Stimulated activated CD8-positive, alpha-beta memory T cell treated with anti-CD3 and anti-CD28 coated beads, Interleukin-4, amount 100 ng/mL, for 1 hour (primary cell): ENCODE measurements at places on chromosomes 16 and 17.

- DNase-seq: no peak
Observed at GRCh38 chr16:1851793-1852192, 20.2 kb downstream of the MEIOB start.

DNA sequence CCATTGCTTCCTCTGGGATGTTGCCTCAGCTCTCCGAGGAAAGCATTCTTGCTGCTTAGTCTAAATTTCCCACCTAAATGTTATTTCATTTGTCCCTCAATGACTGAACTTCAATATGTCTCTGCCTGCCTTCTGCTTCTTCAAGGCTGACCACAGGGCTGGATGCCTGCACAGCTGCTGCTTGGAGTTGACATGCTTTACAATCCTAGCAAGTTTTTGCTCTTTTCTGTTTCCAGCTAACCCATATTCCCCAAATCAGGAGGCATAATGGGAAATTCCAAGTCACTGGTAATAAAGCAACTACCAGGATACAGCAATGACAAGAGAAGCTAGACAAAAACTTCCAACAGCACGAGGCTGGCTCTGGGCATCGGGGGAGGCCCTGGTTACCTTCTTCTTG is 48.9 kb downstream of the GTF3C1 start:
- DNase-seq: no peak

DNA sequence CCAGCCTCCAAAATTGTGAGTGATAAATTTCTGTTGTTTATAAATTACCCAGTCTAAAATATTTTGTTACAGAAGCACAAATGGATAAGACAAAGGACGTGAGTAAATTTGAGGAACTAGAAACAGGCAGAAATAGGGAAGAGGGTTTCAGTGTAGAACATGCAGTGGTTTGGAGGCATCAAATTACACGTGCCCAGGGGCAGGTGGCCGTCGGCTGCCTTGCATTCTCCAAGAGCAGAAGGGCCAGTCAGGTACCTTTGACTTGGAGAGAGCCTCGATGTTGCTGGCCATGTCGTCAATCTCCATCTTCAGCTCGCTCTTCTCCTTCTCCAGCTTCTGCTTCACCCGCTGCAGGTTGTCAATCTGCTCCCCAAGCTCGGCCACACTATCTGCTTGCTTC is 54.3 kb downstream of the MYH13 start:
- DNase-seq: no peak

- no peak for DNase-seq
Observed at GRCh38 chr16:51312363-51313150, 161.5 kb upstream of the SALL1 start.

- DNase-seq: no peak
Observed at GRCh38 chr17:78783711-78784324, 1.7 kb upstream of the CYTH1 start.

GRCh38 chr17:2549392-2550211 is 37.9 kb upstream of the METTL16 start:
- DNase-seq: no peak

DNA sequence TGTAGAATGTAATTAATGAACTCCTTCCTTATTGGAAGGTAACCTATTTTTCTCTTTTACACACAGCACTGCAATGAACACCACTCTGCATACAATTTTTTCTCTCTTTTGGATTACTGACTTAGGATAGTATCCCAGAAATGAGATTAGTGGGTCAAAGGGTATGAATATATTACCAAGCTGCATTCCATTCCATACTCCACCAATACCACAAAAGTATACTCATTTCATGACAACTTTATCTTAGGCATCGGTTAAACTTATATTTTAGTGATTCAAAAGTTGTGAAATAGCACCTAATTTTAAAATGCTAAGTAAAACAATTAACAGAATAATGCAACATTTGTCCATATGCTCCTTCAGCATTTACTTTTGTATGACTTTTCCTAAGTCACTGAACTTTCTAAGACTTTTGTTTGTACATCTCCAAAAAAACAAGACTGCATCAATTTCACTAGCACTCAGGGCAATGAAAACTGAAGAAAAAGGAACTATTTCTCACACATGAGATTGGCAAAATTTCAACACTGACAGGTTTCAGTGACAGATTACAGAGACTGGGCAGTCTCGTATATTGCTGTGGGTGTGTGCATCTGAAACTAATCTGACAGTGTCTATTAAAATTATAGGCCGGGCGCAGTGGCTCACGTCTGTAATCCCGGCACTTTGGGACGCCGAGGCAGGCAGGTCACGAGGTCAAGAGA is 32.1 kb downstream of the HELZ start:
- DNase-seq: no peak

DNA sequence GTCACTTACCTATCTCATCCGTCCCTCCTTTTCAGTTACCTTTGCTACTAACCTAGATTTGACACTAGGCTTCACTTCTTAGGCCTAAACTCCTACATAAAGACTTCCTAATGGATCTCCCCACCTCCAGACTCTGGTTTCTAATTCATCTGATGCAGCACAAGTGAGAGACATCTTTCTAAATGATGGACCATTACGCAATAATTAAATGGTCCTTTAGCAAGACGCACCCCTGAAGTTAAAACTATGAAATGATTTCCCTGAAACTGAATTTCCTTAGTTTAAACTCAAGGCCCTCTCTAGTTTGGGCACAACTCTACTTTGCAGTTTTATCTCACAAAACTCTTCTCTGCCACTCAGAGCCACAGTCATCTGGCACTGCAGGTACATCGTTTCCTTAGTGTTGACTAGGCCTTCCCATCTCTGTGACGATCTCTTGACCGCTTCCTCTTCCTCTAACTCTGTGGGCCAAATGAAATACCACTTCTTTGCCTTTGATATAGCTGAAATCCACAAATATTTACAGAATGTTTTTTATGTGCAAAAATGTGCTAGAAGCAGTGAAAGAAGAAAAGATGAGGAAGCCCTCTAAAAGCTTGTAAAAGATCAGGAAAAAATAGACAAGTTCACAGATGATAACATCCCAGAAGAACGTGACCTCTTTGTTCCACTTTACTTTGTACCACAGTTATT is 3.3 kb downstream of the SYNRG start:
- DNase-seq: no peak

GRCh38 chr17:81635973-81636504 is 873 bp downstream of the NPLOC4 start:
- no peak for DNase-seq

DNA sequence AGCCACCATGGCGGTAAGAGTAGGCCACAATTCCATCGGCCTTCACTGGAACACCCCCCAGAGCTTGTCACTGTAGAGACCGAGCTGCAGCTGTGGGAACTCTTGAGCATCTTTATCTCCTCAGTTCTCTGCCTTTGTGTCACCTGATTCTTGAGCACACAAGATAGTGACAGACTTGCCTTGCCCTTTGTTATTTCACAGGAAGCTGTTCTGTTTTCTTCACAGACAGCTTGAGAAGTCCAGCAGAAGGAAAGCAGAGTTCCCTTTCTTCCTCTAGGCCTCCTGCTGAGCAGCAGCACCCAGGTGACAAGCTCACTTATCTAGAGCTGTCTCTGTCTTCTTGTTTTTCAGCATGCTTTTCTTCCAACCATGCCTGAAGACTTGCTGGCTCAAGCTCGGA is 38.4 kb upstream of the ENDOV start:
- DNase-seq: no peak

DNA sequence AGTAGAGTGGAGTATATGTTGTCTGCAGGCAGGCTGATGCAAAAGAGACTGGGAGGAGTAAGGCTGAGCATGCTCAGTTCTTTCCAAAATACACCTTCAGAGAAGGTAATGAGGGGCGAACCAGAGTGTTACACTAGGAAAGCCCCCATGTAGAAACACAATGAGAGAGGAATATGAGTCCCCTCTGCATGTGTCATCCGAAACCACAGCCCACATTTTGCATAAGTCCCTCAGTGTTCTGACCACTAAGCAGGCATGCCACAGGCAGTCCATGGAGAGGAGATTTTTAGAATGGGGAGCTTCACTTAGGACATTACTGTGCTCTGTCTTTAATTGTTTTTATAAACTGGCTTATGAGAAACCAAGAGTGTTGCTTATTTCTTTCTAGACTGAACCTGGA is 32.0 kb downstream of the SLC6A2 start:
- no peak for DNase-seq

DNA sequence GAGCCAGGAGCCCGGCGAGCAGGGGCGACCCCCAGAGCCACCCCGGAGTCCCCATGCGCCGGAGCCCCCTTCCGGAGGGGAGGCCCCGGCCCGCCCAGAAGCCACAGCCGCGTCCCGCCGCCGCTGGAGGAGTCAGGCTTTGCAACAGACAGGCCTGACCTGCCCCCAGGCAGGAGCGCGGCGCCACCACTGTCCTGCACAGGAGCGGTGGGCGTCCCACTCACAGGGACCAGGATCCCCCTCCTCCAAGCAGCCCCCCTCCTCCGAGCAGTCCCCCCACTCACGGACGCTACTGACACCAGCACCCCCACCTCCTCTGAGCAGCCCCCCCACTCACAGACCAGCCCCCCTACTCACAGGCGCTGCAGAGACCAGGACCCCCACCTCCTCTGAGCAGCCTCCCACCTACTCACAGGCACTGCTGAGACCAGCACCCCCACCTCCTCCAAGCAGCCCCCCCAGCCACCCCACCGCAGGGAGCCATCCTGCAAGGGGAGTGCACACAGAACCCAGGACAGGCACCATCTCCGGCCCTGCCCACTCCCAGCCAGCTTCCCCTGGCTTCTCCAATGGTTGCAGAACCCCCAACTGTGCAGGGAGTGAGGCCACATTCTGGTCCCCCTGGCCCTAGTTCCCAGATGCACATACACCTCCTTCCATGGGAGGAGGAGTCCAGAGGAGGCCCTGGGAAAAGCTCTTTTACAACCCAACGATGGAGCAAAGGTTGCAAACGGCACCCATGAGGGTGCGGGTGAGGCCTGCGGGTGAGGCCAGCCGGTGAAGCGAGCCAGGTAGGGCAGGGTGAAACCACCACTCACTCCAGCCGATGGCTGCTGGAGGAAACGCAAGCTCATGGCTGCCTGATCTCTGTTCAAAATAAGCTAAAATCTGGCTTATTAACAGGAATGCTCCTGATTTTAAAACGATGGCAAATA is 69.9 kb downstream of the ABR start:
- no peak for DNase-seq

GRCh38 chr17:55168958-55169687 is 95.6 kb upstream of the HLF start:
- no peak for DNase-seq

DNA sequence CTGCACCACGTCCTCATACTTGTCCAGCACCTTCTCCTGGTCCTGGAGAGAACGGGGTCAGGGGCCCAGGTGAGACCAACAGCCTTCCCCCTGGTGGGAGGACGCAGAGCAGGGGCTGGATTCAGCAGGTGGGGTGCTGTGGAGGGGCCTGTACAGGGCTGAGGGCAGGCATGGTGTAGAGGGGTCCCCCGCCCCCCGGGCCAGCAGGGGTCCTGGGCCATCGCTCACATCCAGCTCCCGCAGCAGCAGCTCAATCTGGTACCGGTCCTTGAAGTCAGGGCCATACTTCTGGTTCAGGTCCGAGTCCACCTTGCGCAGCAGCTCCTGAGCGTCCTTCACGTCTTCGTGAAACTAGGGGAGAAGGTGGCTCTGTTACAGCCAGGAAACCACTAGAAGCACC is 41.6 kb downstream of the PPL start:
- no peak for DNase-seq

GRCh38 chr16:23114131-23114904 is 34.9 kb downstream of the USP31 start:
- DNase-seq: no peak

DNA sequence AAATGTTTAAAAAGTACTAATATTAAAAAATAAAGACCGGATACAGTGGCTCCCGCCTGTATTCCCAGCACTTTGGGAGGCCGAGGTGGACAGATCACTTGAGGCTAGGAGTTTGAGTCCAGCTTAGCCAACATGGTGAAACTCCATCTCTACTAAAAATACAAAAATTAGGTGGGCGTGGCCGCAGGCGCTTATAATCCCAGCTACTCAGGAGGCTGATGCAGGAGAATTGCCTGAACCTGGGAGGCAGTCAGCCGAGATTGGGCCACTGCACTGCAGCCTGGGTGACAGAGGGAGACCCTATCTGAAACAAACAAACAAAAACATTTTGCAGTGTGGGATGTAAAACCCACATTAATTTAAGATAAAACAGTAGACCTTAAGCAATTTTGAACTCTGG is 11.8 kb downstream of the CDC27 start:
- DNase-seq: no peak

- no peak for DNase-seq
Observed at GRCh38 chr16:77721752-77722308, 484 bp upstream of the NUDT7 start.

DNA sequence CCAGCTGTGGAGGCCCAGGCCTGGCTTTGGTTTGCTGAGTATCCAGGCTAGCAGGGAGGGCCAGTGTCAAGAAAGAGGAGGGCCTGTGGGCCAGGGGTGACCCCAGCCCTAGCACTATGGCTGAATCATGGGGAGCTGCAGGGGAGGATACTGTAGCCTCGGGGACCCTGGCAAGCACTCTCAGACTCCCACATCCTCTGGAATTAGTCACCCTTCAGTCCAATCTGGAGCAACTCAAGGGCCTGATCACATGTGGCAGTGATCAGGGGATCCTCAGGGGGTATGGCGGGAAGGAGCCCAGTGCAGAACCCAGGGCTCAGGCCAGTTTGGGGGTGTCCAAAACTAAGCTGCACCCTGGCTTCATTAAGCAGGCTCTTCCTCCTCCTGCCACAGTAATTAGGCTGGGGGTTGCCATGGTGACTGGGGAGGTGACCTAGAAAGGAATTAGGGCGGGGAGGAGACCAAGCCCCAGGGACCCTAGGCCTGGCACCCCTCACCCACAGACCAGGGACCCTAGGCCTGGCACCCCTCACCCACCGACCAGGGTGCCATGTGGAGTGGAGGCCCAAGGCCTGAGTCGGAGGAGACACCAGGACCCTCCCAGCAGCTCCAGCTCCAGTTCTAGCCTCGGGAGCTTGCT is 5.8 kb downstream of the NLGN2 start:
- DNase-seq: no peak

DNA sequence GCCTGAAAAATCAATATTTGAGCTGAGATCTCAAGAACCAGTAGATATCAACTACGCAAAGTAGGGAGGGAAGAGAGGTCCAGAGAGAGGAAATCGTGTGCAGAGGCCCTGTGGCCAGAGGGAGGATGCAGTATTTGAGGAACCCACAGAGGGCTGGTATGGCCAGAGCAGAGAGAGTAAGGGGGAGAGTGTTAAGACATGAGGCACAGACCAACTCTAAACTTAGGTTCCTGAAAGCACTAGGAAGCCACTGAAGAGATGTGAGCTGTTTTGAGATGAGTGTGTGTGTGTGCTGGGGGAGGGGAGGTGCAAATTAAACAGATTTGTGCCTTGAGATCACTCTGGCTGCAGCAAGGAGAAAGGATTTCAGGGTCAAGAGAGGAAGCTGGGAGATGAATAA is 10.9 kb downstream of the SLC13A2 start:
- DNase-seq: no peak
